NCI-H748 treated with DMSO at 0.1 percent for 48 hours (cell line): ENCODE measurements at places on chromosomes 12 and 14.

DNA sequence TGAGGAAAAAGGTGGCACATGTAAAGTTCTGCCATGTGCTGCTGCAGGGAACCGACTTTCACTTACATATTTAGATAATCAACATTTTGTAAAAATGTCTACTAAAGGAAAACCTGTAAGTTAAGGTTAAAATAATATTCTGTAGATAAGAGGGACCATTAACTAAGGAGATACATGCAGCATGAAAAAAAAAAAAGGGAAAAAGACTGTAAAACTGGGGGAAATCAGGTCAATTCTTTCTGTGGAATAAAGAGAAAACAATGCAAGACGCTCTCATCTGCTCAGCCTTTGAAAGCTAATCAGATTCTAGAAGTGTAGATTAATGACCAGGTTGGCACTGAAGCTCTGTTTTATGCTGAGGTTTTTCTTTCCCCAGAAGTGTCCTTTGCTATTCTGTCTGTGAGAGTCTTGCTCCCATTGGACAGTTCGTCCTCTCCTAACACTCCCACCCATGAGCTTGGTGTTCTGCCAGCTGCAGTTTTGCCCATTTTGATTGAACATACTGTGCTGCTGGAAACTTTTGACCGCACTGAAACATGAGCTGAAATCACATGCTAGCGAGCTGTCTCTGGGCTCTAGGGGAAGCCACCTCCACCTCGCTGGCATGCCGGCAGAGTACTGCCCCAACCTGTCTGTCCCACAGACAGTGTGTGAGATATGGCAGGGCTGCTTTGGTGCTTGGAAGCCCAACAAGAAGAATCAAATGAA lies 39.7 kb downstream of the PPTC7 start:
- no peak for DNase-seq

GRCh38 chr12:123441523-123442164 lies 5.2 kb upstream of the RILPL2 start:
- no peak for DNase-seq

- no peak for DNase-seq
Measured at GRCh38 chr14:64580467-64580866, 30.7 kb downstream of the PPP1R36 start.

DNA sequence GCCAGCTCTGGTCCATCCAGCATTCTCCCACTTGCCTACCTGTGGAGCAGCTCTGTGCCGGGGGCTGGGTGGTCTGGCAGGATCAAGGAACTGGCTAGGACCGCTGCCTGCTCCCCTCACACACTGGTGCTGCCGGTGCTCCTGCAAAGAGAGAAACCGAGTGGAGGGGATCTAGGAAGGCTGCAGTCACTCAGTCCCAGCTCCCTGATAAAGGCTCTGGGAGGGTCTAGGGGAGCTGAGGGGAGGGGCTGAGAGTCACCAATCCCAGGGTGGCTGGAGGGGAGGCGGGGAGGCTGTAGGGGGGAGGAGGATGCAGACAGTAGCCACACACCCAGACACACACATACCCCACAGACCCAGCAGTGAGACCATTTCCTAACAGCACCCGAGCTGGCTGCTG lies at the start of gene TAC3:
Gene TAC3 (minus strand): TSS at position 182 of the 400 bp plus-strand sequence. CDS start 732 bp downstream, outside the sequence.
- no peak for DNase-seq

DNA sequence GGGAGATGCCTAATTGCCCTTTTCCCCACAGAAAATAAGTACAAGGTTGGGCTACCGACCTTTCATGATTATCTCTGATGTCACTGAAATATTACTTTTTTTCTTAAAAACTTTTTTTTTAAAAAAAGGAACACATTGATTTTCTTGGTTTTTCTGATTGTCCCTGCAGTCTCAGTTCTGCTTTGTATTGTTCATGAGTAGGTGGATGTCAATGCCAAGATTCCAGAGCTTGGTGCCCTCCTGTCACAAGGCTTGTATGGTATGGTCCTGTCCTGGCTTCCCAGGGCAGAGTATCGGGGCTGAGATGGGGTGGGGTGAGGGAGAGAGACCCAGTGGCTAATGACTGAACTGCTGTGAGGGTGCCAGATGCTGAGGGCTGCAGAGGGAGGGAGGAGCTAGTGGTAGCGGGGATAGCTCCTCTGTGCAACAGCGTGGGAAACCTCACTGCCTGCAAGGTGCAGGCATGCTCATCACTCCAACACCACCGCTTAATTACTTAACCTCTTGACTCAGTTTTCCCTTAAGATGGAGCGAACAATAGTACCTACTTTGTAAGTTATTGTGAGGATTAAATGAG lies 4.4 kb upstream of the CTDSP2 start:
- DNase-seq = no peak

- no peak for DNase-seq
Measured at GRCh38 chr12:103757248-103757647, 83.8 kb downstream of the NT5DC3 start.

DNA sequence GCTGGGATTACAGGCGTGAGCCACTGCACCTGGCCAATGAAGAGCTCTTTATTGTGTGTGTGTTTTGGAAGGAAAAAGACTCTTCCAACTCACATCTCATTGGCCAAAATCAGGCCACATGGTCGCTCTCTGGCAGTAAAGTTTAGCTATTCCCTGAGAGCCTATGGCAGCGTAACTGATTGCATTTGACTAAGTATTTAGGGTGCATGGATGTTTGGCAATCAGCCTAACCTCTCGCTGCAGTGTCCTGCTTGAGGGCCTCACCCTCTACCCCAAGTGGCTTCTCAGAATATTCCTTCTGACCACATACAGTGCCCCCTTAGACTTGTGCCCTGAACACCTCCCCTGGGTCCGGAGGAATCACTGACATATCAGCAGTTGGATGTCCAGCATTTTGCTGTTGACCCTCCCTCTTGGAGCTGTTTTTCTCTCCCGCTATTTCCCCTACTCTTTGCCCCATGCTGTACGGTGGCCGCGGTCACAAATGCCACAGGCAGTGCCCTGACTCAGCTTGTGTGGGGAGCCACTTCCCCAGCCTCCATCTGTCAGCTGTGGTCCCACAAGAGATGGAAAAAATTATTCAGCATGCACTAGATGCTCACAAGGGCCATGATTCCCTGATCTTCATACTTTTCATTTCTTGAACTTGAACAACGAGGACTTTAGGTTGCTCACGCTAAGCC lies 9.5 kb downstream of the PHETA1 start:
- no peak for DNase-seq
